ENCODE measurements at places on chromosomes 5 and 9.

DNA sequence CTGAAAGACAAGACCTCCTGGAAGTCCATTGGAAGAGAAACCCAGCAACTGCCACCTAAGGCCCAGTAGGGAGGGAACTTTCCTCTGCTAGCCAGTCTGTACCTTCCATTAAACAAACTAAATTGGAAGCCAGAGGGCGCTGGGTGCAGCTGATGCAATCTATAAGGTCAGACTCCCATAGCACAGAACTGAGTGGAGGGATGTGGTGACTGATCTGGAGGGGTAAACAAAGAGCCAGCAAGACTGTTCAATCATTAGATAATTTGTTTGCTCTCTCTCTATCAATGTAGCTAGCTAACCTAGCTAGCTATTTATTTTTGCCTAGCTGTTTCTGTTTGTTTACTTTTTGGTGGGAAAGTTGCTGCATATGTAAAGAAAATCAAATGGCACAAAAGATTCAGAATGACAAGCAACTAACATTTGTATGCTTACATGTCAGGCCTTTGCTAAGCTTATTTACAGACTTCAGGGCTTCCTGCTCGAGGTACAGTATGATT, 291.8 kb upstream of the DAB2 start:
- DNase-seq: peak; percentile 1

DNA sequence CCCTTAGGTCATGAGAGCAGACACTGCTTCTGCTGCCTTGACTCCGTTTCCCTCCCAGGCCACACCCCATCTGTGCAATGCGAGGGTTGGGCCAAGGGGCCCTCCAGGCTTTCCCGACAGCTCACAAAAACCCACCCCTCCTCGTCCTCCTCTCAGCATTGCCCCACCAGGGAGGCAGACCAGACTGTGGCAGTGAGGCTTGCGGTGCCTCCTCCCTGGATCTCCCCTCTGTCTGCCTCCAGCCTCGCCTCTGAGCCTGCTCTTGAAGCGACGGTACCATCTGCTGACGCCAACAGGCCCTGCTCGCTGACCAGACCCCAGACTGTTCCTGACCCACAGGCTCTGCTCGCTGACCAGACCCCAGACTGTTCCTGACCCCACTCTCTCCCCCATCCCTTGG, 99.2 kb upstream of the CACNA1B start:
- no peak for DNase-seq

GRCh38 chr5:31854181-31855133, 215.5 kb downstream of the PDZD2 start:
- DNase-seq: no peak

DNA sequence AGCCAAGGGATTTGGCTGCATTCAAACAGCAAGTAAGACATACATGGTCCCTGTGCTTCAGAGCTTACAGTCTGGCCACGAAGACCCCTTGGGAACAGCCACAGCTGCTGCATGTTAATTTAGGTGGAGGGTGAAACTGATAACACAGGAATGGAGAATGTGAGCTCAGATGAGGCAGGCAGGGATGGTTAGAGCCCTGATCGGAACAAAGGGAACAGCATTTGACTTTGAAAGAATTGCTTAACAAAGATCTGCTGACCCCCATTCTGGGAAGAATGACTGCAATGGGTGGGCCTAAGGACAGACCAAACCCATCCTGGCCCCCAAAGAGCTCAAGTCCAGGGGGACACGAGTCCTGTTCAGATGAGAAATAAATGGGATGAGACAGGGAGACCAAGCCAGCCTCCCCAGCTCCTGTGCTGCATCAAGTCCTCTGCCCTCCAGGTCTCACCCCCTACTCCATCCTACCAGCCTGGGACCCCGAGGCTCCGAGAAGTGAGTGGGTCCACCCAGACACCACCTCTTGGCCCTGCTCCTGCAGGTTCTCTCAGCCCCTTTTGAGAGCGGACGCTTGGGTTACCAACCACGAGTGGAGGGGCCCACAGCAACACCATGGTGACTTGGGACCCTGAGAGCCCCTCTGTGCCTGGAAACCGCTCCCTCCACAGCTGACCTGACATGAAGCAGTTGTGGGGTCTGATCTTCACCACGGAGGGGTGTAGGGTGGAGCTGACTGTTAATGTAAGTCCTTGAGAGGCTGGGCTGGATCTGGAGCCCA, 50.8 kb downstream of the OLFM1 start:
- DNase-seq: no peak

- DNase-seq: no peak
These were observed 53.0 kb upstream of the NXNL2 start for GRCh38 chr9:88481933-88482332.

- DNase-seq: peak; percentile 28
These were observed 1.9 kb downstream of the GPBP1 start for GRCh38 chr5:57175551-57176309.

DNA sequence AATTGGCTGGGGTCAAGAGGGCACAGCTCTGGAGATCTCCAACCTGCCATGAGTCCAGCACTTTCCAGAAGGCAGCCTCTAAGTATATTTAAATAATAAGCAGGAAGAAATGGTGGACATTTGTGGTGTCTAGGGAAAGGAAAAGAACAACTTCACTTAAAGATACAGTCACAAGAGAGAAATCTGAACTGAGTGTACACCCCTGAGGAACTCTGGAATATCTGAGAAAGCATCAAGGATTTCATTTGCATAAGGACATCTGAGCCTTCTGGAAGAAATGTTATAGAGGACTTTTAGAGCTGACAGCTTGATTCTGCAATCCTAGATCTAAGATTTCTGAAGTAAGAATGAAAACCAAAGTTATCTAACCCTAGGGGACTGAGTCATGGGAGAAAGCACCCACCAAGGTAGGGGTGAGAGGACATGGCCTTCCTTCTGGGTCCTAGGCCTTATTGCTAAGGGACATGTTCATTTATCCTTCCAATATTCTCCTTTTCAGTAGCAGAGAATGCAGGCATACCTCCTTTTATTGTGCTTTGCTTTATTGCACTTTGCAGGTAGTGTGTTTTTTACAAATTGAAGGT, 253.4 kb upstream of the SLC24A2 start:
- no peak for DNase-seq

DNA sequence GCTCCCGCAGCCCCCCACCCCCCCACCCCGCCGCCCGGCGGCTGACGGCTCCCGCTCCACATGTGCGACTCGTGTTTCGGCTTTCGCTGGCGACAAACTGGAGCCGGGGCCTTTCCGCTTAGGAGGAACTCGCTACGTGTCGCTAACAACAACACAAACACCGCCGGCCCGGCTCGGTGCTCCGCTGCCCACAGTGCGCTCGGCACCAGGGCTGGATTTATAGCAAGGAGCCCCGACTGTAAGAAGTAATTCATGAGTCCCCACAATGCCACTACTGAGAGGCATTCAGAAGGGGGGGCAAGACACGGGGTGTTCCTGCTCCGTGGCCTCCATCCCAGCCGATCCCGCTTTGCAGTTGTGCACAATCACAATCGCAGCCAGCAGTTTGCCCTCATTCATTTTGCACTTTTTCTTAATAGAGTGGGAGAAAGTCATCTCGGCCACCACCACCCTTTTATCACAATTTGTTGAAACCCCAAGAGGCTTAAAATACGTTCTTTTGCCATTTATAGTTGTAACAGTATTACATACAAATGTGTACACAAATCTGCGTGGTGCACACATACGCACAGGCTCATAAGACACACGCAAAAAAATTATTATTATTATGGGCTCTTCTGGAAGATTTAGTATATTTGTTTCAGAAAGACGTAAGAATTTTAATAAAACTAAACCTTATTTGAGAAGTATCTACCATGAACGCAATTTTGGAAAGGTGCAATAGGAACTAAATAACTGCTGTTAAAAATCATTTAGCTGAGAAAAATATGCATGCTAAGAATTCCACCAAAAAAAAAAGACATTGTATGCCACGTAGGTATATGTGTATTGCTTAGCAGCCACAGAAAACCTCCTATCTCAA, 48.1 kb downstream of the EBF1 start:
- no peak for DNase-seq

DNA sequence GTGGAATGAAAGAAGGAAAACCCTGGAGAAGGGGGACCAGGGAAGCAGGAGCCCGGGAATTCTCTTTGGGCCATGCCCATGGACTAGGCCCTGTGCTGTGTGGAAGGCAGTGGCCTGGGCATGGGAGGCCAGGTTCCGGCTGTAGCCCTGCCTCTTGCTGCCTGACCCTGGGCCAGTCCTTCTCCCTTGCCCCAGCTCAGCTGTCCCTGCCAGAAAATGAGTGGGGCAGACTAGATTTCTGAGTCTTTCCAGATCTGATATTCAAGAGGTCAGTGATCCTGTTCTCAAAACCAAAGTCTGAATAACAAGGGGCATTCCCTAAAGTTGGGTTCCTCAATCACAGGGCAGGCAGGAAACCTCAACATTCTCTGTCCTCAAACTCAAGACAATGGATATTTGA, 24.8 kb upstream of the CORO2A start:
- no peak for DNase-seq

DNA sequence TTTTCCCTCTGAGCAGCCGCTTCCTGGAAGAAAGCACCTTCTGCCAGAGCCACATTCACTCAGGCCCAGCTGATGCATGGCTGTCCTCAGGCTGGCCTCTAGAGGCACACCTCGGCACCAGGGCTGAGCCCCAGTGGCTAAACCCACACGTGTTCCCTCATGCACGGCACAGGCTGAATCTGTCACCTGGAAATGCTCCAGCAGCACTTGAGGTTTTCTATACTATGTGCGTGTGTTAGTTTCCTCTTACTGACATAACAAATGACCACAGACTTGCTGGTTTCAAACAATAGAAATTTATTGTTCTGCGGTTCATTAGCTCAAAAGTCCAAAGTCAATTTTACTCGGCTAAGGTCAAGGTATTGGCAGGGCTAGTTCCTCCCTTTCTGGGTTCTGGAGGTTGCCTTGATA, 141.4 kb downstream of the LRRC70 start:
- DNase-seq: peak; percentile 5

DNA sequence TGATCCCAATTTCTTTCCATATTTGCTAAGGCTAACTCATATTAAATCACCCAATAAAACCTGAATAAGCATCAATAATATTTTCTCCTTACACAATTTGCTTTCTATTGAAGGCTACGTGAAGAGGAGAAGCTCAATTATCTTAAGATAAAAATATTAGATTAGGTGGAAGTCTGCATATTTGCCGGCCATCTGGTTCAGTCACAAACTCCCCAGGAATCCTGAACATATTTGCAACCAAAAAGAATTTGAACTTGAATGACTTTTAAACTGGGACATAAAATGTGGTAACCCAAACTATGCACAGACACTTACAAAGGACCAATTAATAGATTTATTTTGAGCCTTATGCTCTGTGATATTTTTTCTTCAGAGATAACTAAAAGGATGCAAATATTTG, 92.3 kb downstream of the HAPLN1 start:
- DNase-seq: no peak

DNA sequence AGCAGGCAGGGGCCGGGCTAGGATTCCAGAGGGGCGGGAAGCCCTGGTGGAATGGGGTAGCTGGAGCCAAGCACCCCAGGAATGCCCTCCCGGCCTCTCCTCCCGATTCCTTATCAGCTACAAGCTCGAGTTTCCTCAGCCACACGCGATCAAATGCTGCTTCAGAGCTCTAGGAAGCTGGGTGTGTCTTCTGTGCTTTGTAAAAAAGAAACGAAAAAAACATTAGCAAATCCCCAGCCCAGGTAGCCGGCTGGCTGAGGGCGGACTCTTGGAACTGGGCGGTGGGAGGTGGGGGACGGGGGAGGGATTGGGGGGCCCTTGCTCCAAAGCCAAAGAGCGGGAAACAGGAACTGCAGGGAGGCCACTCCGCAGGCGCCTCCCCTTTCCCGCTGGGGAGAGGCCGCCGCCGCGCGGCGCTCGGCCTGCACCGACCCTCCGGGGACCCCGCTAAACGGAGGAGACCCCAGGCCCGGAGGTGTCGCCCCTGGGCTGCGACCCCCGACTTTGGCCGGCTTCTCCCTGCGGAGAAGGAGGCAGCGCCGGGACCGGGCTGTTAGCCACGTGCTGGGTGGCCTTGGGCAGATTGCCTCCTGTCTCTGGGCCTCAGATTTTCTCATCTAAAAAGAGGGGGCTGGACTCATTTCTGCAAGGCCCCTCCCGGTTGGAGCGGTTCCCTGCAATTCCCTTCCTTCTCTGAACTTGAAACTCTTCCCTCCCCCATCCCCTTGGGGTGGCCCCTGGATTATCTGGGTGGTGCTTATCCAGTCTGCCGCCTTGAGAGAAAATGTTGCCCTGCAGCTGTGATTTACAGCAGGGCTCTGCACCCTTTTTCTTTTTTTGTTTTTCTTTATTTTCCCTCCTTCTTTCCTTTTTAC, 40.9 kb upstream of the FABP6 start:
- no peak for DNase-seq

- no peak for DNase-seq
These were observed 84.5 kb downstream of the HAPLN1 start for GRCh38 chr5:83636156-83636555.

- DNase-seq: no peak
These were observed 57.9 kb downstream of the KIAA1958 start for GRCh38 chr9:112544477-112544876.

DNA sequence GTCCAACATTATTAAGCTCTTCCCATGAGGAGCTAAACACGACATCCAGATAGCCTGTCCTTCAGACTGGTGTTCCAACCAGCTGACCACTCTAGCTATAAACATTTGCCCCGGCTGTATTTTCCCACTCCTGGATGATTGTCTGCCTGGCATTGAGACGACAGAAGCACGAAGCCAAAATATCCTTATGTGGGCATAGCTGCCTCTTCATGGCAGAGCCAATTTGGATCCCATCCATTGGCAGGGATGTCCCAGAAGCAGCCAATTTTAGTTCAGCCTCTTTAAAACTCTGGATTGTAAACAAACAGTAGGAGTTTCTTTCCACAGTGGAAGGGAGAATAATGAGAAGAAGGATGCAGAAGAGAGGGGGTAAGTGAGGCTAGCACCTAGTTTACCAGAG, 507.6 kb downstream of the CETN3 start:
- no peak for DNase-seq

- DNase-seq: no peak
These were observed 75.7 kb upstream of the TGFBR1 start for GRCh38 chr9:99029083-99029645.

- DNase-seq: no peak
These were observed 211.0 kb downstream of the PCSK5 start for GRCh38 chr9:76101491-76101890.

DNA sequence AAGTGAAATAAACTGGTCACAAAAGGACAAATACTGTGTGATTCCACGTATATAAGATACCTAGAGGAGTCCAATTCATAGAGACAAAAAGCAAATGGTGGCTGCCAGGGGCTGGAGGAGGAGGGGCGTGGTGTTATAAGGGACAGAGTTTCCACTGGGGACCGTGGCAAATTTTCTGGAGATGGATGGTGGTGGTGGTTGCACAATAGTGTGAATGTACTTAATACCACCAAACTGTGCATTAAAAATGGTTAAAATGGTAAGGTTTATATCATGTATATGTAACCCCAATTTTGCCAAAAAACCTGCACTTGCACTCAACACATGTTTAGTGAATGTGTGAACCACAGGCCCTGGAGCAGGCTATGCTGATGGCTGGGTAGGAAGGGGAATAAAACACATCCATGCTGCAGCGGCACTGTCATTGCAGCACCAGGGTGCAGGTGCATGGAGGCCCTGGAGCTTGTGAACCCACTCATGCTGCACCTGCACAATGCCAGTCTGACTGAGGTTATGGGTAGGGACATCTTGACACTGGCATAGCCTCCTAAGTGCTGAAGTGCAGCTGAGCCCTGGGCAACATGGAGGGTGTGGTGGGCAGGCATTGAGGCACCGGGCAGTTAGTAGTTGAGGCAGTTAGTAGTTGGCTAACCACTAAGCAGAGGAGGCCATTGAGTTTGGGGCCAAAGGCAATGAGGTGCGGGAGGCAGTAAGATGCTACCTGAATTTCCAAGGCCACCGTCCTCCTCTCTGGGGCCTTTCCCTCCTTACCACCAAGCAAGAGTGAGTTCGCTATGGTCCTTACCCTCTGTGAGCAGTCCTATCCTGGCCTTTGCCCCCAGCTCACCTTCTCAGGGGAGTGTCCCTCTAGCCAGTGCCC, 3.5 kb upstream of the PHF2 start:
- DNase-seq: no peak
